GM12864 (cell line): ENCODE measurements at places on chromosomes 5 and 9.

- DNase-seq, result no peak
Measured at GRCh38 chr5:33379757-33380156, 61.0 kb upstream of the TARS1 start.

- no peak for DNase-seq
Measured at GRCh38 chr9:16257604-16258003, 612.9 kb downstream of the BNC2 start.

GRCh38 chr5:180339583-180340183 lies 13.5 kb downstream of the GFPT2 start:
- DNase-seq, result no peak

- no peak for DNase-seq
Measured at GRCh38 chr5:43231977-43232376, 40.0 kb downstream of the NIM1K start.

DNA sequence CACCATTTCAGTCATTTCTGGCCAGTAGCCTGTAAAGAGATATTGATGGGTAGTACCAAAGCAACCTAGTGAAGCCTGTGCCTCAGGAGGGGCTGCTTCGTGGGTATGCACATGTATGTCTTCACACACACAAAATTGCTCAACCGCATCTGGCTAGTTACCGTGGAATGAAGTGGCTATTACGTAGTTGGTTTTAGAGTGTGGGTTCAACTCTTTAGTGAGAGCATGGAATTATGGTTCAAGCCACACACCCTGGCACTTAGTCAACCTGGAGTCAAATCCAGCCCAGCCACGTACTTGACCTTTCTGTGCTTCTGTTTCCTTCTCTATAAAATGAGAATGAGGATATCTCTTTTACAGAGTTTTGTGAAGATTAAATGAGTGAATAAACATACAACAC lies 174.9 kb downstream of the TTC39B start:
- no peak for DNase-seq

GRCh38 chr9:125161284-125161918 lies 18.1 kb upstream of the SCAI start:
- DNase-seq, result no peak

- DNase-seq, result no peak
Measured at GRCh38 chr5:116730706-116731105, 156.1 kb upstream of the SEMA6A start.

- no peak for DNase-seq
Measured at GRCh38 chr5:96699186-96699820, 37.1 kb downstream of the CAST start.

DNA sequence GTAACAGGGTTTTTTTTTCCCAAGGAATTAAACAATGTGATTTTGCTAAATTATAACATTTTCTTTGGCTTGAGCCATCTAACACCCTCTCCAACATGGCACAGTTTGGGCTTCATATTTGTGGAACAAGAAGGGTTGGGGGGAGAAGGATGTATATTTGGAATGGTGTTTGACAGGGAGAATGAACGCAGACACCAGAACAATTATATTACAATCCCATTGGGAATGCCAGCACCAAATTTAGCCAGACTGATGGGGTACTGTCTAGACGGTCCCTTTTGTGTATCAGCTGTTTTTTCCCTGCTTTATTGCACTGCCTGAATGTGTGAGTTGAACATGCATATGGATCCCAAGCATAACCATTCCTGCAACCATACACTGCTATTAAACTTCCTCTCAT lies 130.9 kb upstream of the TMEM161B start:
- DNase-seq, result no peak

DNA sequence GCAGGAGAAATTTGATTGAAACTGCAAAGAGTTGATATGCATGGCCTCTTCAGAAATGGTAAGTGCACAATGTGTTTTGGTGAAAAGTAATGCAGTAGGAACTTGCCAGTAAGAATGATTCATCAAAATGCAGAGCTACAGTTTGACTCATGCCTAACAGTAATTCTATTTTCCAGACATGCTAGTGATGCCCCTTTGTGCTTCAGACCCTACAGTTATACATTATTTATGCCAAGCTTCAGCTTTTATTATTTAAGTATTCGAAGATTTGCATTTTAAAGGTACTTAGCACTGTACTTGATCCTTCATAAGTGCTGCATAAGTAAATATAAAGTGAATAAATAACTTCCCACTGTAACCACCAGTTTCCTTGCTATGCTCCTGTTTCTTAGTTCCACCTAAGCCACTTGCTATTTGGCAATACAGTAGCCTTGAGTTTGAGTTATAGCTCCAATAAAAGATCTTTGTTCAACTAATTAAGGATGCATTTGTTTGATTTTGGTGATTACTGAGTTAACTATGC lies 3.6 kb upstream of the SPATA31E1 start:
- DNase-seq, result no peak

DNA sequence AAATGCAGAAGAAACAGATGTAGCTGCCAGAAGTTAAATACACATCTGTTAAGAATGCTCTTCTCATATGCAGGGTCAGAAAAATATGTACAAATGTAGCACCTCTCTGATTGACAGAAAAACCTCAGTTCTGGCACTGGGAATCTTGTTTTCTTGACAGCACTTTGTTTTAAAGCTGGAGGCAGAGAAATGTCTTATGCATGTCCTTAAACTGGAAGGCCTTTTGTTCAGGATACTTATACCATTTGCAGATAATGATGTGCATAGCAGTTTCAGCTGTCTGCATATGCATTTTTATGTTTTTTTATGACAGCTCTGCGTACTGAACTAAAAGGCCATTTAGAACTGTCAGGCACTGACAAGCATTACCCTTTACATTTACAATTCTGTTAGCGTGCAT lies 567.9 kb downstream of the EBF1 start:
- DNase-seq, result no peak

DNA sequence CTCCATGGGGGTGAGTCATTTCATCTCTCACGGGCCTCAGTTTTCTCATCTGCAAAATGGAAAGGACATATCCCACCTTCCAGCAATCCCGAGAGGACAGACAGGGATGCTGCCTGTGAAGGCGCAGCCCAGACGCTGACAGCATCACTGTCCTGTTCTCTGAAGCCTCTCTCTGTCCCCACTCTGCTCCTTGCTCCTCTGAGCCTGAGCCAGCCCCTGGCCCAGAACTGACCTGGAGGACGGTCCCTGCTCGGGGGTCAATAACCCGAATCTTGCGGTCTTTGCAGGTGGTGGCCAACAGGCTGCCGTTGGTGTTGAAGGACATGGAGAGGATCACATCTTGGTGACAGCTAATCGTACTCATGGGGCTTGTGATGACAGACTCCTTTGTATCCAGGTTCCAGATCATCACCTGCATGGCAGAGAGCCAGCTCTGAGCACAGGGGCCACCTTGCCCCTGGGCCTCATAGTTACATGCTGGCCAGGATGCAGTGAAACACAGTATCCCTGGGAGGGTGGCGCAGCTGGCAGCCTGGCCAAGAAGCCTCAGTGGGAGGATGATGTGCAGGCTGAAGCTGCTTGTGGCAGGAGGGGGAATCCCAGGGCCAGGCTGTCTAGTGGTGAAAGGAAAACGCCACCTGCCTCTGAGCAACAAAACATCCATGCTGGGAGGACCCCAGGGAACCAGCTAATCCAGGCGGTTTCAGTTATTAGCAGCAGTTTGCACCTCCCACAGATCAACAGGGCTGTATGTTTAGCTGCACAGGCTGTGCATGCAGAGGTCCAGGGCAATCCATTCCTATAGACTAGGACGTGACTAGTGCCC lies 14.0 kb upstream of the TRIM14 start:
- no peak for DNase-seq

DNA sequence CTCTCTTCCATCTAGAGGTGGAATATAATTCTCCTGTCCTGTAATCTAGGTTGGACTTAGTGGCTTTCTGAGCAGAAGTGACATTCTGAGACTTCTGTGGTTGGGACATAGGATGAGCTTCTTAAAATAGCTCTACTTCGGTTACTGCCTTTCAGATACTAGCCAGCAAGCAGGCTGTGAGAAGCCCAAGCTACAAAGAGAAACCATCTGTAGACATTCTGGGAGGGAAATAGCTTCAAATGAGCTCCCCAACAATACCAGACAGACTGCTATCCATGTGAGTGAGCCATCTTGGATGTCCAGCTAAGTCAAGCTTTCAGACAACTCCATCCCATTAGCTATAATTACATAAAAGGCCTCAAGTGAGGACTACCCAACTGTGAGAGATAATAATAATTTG lies 568.9 kb downstream of the DMRTA1 start:
- no peak for DNase-seq

DNA sequence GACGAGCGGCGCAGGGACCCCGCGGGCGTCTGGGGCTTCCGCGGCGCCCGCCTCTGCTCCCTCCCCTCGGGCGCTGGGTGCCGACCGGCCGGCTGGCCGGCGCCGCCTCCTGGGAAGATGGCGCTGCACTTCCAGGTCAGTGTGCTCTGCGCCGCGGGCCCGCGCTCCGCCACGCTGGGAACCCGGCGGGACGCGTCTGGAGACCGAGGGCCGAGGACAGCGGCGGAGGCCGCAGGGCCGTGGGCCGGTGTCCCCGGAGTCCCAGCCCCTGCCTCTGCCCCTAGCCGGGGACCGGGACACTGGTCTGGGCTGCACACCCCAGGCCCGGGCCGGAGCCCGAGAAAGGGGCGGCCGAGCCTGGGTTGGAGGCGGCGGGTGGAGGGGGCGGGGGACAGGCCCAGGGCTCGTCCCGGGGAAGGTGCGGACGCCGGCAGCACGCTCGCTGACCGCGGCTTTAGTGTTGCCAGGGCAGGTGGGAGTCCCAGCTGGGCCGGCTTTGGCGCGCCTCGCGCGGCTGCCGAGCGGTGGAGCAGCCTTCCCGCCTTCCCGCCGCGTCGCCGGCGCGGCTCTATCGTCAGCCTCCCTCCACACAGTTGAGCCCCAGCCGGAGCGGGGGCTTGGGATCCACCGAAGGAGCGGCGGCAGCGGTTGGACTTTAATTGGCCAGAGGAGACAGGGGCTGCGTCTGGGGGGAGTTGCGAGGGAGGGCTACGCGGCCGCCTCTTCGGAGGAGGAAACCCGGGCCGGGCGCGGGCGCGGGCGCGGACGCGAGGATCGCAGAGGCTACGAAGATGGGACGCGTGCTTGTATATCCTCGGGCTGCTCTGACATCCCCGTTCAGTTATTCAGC lies at the start of gene RANBP17:
TSS of gene RANBP17 (plus strand) at position 102 of the 850 bp plus-strand sequence.
- DNase-seq, result no peak

GRCh38 chr5:146751781-146752401 lies 126.7 kb downstream of the PPP2R2B start:
- peak; percentile 36 for DNase-seq

GRCh38 chr9:90176901-90177300 lies 465.7 kb downstream of the DIRAS2 start:
- no peak for DNase-seq

GRCh38 chr5:100755435-100755834 lies 147.6 kb downstream of the ST8SIA4 start:
- no peak for DNase-seq

DNA sequence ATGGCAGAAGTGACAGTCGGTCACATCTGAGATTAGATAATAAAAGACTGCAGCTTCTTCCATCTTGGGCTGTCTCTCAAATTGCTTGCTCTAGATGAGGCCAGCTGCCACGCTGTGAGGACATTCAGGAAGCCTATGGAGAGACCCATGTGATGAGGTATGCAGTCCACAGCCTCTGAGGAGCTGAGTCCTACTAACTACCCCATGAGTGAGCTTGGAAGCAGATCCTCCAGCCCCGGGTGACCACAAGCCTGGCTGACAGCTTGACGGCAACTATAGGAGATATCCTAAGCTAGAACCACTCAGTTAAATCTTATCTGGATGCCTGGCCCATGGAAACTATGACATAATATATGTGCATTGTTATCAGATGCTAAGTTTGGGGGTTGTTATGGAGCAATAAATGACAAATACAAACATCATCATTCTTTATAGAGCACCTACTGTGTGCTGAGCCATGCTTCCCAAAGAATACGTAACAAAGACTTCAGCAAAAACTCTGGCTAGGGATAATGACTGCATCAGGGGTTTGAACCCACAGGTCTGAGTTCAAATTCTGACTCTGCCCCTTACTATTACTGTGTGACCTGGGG lies 26.7 kb downstream of the KCNV2 start:
- no peak for DNase-seq

DNA sequence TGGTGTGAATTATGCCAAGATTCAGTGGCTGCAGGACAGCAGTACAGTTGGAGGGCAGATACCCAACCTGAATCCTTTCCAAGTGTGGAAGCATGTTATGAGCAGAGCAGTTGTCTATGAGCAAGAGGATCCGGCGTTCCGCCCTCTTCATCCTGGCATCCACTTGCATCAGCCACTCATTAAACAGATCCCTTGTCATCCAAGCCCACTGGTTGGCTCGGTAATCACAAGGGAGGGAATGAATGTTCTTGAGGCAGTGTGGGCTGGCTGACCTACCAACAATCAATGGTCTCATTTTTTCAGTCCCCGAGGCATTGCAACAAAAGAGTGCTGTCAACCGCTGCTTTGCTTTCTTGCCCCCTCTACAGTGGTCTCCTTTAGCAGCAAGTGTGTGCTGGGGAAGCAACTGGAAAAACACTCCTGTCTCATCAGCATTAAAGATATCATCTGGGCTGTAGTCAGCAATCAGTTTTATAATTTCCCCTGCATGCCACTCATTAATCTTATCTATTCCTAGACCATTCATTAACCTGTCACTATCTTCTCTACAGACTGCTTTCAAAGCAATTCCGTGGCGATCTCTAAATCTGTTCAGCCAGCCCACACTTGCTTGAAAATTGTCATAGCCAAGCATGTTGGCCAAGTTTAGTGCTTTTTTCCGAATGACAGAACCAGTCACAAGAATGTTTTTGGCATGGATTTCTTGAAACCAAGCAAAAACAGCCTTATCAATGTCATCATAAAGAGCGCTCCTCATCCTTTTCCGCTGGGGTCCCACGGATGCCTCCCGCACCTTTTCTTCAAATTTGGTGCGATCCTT lies 4.9 kb downstream of the TIGD6 start:
- no peak for DNase-seq

GRCh38 chr5:84373506-84373905 lies 11.2 kb downstream of the EDIL3 start:
- no peak for DNase-seq

GRCh38 chr5:180803181-180804128 lies 849 bp upstream of the MGAT1 start:
- DNase-seq, result peak; percentile 87

DNA sequence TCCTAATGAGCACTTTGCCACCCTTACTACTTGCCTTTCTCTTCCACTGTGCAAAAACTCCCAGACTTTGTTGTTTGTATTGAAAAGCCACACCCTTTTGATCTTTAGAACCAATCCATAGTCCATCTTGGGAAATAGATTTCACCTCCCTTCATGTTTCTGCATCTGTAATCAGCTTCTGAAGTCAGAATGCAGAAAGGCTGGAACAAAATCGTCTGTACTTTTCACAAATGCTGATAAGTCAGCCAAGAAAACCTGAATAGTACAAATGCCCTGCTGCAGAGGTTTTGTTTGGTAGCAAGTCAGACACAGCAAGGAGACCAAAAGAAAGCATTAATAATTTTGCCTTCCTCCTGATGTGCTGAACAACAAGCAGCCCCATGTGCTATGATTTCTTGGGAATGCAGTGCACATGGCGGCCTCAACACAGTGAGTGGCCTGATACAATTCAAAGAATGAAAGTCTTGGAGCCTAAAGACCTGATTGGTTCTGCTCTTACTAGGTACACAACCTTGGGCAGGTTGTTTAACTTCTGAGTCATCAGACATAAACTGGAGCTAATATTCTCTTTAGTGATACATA lies 59.2 kb upstream of the STK32A start:
- DNase-seq, result no peak

- no peak for DNase-seq
Measured at GRCh38 chr5:123805300-123805699, 293.3 kb downstream of the CSNK1G3 start.
